ENCODE measurements at places on chromosomes 5 and 9. TPM values are rescaled to one million over a fixed set of nuclear protein-coding genes. Genes with fewer than 3 reads are reported as not detected.

BTNL8 gene
- 0.47 TPM for total RNA-seq

PROB1 gene
- total RNA-seq: 1.7 TPM

PCDHGB4 gene
- total RNA-seq: 3.4 TPM

BAAT gene
- 18.6 TPM for total RNA-seq

BHMT2 gene
- 4.8 TPM for total RNA-seq

IFNK gene
- total RNA-seq: not detected

IL4 gene
- total RNA-seq: not detected

SAXO1 gene
- total RNA-seq: not detected

XPA gene
- total RNA-seq: 9.2 TPM

C9orf153 gene
- 0.41 TPM for total RNA-seq

CCDC180 gene
- 5.1 TPM for total RNA-seq

LTC4S gene
- 16.4 TPM for total RNA-seq

FBXO4 gene
- total RNA-seq: 11.3 TPM

SLC12A7 gene
- 45.0 TPM for total RNA-seq

PCDHAC1 gene
- 8.3 TPM for total RNA-seq

ACTBL2 gene
- 0.29 TPM for total RNA-seq

PCDHB16 gene
- total RNA-seq: 3.1 TPM

ACOT12 gene
- total RNA-seq: not detected

ZNF883 gene
- total RNA-seq: 1.0 TPM

MSX2 gene
- 1.4 TPM for total RNA-seq

IL13 gene
- not detected for total RNA-seq

ARID3C gene
- not detected for total RNA-seq

PPP2R2B gene
- total RNA-seq: 0.70 TPM

SPATA6L gene
- 10.1 TPM for total RNA-seq

SERF1A gene
- 8.5 TPM for total RNA-seq

PCDHAC2 gene
- 12.6 TPM for total RNA-seq

FGFR4 gene
- total RNA-seq: 99.9 TPM

PHF24 gene
- 0.58 TPM for total RNA-seq

SEPTIN8 gene
- 38.8 TPM for total RNA-seq

HRH2 gene
- 4.1 TPM for total RNA-seq

LCN9 gene
- not detected for total RNA-seq

CATSPER3 gene
- 0.85 TPM for total RNA-seq

PCDHA12 gene
- total RNA-seq: 7.4 TPM

LCN1 gene
- not detected for total RNA-seq

HTR4 gene
- not detected for total RNA-seq

SPARC gene
- total RNA-seq: 1,647 TPM

LCN10 gene
- 0.32 TPM for total RNA-seq

PCDHGA8 gene
- total RNA-seq: 0.76 TPM

AJM1 gene
- 2.6 TPM for total RNA-seq

MARVELD2 gene
- total RNA-seq: 24.6 TPM

POLE3 gene
- total RNA-seq: 43.3 TPM

LURAP1L gene
- total RNA-seq: 37.8 TPM

VLDLR gene
- 20.8 TPM for total RNA-seq

F2RL2 gene
- 1.8 TPM for total RNA-seq

ADGRD2 gene
- total RNA-seq: not detected
